NCI-H510A treated with DMSO at 0.1 percent for 48 hours (cell line): ENCODE measurements at places on chromosomes 5 and 9.
A peak's percentile ranks its signal among the peaks of the same experiment; 100 is the strongest.

DNA sequence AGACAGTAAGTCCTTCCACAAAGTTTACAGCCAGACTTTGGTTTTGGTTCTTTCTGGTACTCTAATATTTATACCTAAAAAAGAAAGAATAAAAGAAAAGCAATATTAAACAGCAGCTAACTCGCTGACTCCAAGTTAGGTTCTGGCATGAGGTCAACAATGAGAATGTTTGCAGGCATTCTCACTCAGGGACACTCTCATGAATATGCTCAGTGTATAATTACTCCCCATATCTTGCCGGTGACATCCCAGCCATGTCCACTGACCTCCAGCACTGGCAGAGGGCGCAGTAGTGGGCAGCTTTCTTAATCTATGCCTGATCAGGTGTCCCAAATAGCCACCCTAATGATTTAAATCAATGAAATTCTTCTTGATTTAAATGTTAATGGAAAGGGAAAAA is 151.5 kb downstream of the BNC2 start:
- DNase-seq: no peak

- DNase-seq: no peak
Observed at GRCh38 chr5:116605310-116606070, 30.9 kb upstream of the SEMA6A start.

GRCh38 chr9:120315154-120315553 is 264.8 kb downstream of the CDK5RAP2 start:
- no peak for DNase-seq

GRCh38 chr5:14593326-14594021 is 11.9 kb downstream of the OTULINL start:
- no peak for DNase-seq

DNA sequence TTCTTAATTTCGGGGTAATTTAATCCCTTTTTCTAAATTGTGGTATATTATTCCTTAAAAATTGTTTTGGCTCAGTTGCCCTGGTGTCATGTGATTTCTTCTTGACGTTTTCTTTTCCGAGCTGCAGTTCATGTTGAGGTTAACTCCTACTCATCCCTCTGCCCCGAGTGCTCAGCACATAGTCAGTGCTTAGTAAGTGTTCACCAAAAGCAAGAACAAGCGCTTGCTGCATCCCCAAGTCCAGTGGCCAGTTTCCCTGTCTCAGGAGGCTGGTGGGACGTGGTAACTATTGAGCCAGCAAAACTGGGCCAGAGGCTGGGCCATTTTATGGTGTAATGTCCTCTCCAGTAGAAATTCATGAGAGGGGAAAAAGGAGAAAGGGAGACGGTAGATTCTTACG is 23.3 kb downstream of the TRIO start:
- DNase-seq: no peak

DNA sequence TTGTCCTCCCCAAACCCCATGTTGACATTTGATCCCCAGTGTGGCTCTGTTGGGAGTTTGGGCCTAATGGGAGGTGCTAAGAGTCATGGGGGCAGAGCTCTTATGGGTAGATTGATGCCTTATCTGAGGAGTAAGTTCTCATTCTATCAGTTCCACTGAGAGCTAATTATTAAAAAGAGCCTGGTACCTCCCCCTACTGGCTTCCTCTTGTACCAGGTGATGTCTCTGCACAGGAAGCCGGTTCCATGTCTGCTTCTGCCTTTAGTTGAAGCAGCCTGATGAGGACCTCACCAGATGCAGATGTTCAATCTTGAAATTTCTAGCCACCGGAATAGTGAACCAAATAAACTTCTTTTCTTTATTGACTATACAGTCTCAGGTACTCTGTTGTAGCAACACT is 10.8 kb downstream of the GABRB2 start:
- DNase-seq: no peak

DNA sequence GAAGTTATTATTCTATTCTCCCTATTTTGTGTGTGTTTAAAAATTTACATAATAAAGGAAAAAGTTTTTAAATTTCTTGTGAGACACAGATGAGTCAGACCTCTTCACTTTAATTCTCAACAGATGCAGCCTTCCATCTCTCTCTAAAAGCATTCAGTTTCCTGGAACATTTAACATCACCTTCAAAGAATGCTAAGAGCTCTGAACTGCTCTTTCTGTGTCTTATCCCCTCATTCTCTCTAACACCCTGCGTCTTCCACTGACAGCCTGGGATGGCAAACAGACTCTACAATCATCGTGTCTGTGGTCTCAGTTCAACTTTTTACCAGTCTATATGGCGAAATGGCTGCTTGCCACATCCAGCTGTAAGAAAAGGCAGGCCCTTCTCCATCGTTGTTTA is 173.0 kb downstream of the HINT1 start:
- DNase-seq: no peak

- DNase-seq: no peak
Observed at GRCh38 chr5:57414857-57415256, 67.8 kb downstream of the ACTBL2 start.

DNA sequence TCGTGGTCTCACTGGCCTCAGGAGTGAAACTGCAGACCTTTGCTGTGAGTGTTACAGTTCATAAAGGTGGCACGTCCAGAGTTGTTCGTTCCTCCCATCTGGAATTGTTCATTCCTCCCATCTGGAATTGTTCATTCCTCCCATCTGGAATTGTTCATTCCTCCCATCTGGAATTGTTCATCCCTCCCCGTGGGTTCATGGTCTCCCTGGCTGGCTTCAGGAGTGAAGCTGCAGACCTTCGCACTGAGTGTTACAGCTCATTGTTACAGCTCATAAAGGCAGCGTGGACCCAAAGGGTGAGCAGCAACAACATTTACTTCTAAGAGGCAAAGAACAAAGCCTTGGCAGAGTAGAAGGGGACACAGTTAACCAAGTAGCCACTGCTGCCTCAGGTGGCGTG is 69.1 kb downstream of the GCNT1 start:
- DNase-seq: no peak

GRCh38 chr5:107272509-107272908 is 398.2 kb downstream of the EFNA5 start:
- no peak for DNase-seq

DNA sequence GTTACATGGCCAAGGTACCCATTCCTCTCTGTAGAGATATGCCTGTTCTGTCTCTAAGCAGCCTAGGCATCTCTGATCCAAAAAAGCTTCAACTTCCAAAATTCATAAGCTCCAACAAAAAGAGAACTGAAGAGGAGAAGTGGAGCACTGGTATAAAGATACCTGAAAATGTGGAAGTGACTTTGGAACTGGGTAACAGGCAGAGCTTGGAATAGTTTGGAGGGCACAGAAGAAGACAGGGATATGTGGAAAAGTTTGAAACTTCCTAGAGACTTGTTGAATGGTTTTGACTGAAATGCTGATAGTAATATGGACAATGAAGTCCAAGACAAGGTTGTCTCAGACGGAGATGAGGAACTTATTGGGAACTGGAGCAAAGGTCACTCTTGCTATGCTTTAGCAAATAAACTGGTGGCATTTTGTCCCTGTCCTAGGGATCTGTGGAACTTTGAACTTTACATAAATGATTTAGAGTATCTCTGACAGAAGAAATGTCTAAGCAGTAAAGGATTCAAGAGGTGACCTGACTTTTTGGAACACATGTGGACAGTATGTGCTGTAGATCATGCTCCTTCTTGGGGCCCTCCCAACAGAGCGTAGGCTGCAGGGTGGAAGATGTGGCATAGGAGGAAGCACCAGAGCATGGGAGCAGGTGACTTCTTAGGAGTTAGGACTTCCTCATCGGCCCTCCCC is 162.2 kb upstream of the TRIM32 start:
- DNase-seq: no peak

DNA sequence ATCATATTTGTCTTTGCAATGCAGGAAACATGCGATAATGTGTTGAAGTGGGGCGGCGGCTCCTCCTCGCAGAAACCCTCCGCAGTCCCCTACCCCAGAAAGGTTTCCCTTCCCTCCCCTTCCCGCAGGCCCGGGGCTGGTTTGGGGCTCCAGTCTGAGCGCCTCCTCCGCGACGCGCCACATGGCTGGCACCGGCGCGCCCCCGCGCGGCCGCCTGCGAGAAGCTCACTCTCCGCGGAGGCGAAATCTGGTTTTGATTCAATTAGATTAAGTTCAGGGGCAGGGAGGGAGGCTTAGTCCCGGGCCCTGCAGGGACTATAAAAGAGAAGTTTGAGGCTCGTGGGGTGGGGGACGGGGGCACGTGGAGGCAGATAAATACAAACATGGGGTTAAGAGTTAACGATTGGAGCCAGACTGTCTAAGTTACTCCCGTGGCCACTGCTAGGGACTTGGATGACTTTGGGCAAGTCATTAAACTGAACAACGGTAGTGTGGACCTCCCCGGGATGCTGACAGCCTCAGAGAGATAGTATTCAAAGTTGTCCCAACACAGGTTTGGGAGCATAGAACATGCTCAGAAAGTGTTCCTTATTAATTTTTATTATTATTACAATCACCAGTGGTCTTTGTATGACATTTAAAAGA is 69.4 kb downstream of the MSX2 start:
- DNase-seq: peak; percentile 31

- DNase-seq: peak; percentile 24
Observed at GRCh38 chr9:92138157-92138959, 23.1 kb upstream of the SPTLC1 start.

GRCh38 chr9:16593746-16594145 is 276.7 kb downstream of the BNC2 start:
- no peak for DNase-seq

GRCh38 chr5:81626524-81626923 is 124.4 kb downstream of the SSBP2 start:
- no peak for DNase-seq

- DNase-seq: no peak
Observed at GRCh38 chr9:34592895-34593601, 3.5 kb upstream of the CNTFR start.

GRCh38 chr9:89488131-89488530 is 9.8 kb downstream of the SEMA4D start:
- DNase-seq: no peak

DNA sequence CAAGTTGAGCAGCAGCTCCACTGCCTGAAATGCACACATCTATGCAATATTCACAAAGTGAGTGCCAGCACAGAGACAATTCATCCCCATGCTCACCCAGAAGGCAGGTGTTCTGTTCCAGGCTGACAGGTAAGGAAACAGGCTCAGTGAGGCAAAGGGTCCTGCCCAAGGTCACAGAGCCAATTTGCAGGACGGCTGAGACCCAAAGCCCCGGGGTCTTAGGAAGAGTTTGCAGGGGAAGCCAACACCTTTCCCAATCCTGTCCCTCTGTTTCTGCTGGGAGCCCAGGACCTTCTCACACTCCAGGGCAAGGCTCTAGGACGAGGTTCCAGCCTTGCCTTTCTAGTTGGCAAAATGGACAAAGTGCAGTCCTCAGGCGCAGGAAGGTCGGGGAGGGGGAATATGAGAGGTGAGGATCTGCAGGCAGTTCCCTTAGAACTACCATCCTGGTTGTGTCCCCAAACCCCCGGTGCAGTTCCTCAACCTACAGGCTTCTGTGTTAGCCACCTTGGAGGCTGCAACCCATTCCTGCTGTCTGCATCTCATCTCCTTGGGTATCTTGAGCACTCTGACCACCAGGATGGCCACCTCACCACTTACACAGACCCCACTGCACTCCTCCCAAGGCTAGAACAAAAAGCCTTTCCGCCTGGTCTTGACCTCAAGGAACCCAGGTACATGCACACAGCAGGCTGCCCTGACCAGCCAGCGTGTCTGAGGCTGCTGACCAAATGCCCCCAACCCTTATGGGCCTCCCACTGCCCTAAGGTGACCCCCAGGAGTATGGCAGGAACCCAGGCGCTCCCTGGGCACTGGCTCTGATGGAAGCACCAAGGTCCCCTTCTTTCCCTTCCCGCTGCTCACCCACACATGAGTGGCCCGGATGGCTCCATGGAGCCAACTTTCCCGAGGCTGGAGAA is 1.9 kb upstream of the BRD3 start:
- DNase-seq: no peak

DNA sequence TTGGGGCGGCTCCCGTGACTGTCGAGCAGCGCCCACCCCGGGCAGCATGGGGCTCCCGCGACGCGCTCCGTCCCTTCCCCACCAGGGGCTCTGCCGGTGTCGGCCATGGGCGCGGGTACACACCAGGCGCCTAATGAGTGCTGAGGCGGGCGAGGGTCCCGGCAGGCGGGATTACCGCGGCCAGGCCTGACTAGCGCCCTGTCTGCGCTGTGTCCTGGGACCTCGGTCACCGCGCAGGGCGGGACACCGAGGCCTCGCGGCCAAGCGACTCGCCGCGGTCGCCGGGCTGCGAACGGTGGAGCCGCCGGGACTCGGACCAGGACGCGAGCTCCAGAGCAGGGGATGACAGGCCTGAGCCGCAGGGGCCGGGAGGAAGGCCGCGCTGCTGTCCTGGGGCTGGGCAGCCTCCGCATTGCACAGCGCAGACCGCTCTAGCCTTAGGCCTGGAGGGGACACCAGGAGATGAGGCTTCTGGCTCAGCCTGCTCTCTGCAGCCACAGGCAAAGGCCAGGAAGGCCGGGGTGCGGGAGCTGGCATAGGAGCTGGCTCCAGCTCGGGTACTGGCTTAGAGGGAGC is 14.1 kb downstream of the LCN10 start:
- no peak for DNase-seq

- DNase-seq: no peak
Observed at GRCh38 chr5:59829386-59829785, 64.1 kb downstream of the PDE4D start.

- DNase-seq: peak; percentile 26
Observed at GRCh38 chr5:15522187-15522520, 22.2 kb downstream of the FBXL7 start.

DNA sequence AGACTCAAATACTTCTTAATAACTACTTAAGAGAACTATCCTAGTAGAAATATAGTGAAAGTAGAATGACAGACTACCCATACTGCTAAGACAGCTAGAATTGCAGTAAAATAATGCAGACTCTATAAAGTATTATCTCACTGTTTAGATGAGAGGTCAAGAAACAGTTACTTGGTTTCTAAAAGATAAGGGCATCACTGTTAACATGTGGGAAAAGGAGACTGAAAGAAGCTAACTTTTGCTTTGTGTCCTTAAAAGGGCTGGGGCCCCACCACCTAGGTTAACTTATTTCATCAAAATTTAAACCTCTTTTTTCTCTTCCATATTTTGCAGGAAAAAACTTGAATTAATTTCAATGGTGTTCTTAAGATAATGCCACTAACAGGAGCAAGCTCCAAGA is 204.3 kb downstream of the CNTLN start:
- DNase-seq: no peak

GRCh38 chr5:147406636-147407035 is 103.2 kb downstream of the DPYSL3 start:
- DNase-seq: no peak

DNA sequence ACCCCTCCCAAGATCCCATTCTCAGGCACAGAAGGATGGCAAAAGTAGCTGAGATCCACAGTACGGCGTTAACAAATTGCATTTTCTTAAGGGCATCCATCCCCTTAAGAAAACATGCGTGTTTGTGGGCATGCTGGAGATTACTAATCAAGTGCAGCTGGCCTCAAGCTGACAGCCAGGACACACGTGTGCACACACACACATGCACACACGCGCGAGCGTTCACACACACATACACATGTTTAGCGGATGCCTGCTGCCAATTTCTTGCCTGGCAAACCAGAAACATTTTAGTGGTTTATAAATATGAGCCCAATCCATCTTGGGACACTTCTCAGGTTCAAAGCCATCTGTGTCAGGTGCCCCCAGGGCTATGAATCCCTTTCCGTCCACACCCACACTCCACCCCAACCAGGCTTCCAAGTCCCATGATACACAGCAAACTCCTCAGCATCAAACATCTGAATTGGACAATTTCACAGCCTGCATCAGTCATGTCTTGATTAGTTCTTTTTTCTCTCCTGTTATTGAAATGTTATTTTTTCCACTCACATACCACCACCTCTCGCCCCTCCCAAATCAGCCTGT is 23.5 kb upstream of the SMIM23 start:
- no peak for DNase-seq
